ENCODE measurements at places on chromosomes 7 and 10.

- no peak for DNase-seq
These were observed 31.6 kb downstream of the RASGEF1A start for GRCh38 chr10:43235070-43235900.

GRCh38 chr7:135189961-135190360 is 19.5 kb upstream of the CYREN start:
- DNase-seq: no peak

DNA sequence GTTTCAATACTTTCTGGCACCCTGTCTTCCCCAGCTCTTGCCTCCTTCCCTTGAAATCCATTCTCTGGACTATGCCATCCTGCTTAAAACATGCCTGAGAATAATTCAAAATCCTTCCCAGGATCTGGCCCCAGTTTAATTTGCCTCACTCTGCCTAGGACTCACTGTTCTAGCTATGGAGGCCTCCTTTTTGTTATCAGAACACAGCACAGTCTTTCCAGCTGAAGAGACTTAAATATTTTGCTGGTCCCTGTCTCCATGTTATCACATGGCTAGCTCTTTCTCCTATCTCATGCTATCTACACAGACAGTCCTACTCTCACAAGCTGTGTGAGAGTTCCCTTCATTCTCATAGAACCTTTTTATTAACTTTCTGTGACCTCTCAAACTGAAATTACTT is 194.8 kb downstream of the RNLS start:
- no peak for DNase-seq

DNA sequence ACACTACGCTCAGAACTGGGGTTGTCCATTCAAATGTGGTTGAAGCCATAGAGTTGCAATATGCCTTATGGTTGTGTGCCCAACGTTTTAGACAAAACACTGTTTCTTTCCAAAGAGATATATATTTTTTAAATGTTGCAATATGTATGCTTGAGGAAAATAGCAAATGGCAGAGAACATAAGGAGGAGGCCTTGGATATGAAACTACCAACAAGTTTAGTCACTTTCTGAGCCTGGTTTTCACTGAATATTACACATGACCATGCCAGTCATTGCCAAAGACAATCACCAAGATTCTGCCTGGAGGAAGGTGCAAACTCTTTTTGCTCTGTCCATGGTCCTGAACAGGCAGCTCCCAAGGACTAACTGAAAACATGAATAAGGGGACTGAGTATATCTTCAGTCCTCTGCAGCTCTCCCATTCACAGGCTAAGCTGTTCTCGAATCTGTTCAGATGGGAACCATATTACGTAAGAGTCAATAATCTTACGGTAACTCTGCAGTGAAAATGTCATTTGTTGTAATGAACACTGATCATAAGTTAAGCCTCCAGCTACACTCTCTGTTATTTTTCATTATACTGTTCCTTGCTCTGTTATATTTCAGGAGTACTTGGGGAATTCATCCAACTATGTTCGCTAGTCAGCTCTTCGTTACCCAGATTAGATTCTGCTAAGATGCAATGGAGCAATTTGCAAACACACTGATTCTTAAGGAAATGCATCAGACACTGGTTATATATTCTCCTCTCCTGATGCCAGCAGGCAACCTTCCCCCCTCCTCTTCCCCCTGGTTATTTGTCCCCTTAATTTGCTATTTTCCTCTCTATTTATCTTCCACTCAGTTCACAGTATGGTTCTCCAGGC is 90.7 kb upstream of the C1QL3 start:
- DNase-seq: peak; percentile 32

DNA sequence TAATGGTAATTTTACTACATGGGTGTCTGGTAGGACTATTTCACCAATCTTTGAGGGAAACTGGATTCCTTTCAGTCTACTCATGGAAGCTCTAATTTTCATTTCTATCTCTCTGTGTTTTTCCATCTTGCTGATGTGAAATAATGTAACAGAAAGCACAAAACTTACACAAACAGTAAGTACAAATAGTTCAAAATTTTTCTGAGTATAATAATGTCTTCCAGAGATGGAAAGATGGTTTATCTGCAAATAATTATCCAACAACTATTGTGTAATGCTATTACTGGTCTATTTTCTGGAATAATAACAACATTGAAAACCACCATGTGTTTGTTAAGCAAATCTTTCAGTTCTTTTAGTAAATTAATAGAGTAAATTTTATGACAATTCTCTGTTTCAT is 565.8 kb upstream of the MGMT start:
- DNase-seq: no peak

- DNase-seq: no peak
These were observed 295.3 kb downstream of the ELMO1 start for GRCh38 chr7:37153376-37153775.

DNA sequence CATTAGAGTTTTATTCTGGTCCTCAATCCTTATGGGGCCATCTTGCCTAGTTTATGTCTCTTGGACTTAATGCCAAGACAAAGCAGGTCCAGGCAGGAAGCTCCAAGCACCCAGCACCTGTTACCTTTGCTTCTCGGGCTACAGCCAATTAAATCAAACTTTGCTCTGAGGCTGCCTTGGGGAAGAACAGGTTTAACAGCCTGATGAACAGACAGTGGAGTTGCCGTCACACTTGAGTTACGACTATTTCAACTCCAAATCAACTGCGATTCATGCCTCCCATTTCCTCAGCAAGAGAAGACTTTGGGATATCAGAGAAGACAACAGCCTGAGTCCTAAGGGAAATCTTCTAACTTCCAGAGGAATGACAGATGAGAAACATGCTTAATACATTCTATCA is 62.2 kb downstream of the XPNPEP1 start:
- no peak for DNase-seq

DNA sequence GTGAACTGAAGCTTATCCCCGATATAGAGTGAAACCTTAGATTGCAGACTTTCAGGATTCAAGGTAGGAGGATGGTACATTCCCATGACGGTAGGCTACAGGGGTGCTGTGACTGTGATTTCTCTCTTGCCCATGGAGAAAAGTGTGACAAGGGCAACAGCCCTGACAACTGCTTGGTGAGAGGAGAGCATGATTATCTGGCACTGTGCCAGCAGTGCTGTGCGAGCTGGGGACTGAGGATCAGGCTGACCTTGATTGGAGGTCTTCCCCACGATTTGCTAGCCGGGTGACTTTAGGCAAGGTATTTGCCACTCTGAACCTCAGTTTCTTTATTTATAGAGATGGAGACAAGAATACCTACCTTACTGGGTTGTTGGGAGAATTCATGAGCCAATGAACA is 229.5 kb downstream of the PTEN start:
- DNase-seq: no peak

DNA sequence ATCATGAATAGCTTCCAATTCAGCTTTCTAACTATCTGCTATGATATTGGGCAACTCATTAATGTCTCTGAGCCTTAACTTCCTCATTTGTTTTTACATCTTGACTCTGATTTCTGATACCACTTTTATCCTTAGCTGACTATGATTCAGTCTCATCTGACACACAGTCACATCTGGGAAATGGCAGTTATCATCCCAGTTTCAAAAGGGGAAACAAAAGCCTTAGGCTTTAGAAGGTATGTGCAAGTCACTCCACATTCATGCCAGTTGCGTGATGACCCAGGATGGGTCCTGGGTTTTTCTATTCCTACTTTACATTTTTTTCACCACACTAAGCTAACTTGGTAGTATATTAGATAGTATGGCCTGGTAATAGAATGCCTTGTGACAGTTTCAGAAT is 12.7 kb downstream of the SCIN start:
- DNase-seq: no peak

- no peak for DNase-seq
These were observed 752 bp downstream of the LRMDA start for GRCh38 chr10:75432176-75432575.

- no peak for DNase-seq
These were observed 126.8 kb downstream of the WDFY4 start for GRCh38 chr10:48811461-48811860.

DNA sequence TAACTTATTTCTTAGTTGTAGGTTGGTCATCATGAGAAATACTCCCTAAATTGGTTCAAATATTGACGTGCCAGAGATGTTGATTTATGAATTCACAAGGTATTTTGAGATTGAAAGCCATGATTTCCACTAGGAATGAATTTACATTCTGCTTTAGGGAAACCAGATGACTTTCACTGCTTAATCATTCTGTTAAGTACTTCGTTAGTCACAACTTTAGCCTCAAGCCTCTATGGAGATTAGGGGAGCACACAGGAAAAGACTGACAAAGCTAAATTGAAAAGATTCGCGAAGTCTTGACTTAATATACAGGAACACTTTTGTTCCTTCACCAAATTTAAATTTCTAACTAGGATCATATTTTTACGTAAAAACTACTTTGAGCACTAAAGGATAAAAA is 250.4 kb upstream of the CACNA2D1 start:
- no peak for DNase-seq

DNA sequence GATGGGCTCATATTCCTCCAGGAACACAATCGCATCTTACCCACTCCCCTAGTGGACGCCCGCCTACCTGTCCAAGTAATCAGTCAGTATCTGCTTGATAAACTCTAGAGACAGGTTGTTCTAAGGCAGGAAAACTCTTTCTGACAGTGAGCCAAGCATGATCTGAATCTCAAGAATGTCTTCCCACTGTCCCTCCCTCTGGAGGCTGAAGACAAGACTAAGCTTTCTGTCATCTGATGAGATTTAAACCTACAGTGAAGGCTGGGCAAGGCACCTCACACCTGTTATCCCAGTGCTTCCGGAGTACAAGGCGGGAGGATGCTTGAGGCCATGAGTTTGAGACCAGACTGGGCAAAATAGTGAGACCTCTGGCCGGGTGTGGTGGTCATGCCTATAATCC is 586.6 kb downstream of the GALNT17 start:
- no peak for DNase-seq

DNA sequence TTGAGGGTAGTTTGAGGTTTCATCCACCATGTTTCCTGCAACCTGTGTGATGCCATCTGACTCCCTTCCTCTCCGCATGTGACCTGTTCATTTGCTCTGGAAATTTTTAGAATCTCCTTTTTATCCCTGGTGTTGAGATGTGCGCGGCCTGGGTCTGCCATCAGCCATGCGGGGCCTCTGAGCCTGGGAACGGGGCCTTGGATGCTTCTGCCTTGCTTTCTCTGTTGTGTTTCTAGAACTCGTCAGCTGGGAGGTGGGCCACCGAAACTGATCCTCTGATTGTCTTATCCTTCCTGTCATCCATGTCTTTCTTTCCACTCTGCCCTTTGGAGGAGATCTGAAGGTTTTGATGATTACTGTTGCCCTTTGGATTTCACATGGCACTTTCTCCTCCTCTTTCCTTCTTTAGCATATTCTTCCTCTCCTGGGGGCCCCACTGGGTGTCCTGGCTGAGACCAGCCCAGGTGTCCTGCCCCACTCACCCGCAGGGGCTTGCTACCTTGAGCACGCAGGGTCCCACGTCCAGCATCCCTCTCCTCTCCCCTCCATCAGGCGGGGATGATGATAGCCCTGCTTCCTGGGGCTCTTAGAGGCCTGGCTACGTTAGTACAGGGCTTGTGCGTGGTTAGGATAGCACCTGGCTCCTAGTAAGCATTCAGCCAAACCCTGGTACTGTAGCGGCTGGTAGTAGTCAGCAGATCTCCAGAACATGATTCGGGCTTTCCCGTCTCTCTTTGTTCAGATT is 29.9 kb downstream of the PPP2R2D start:
- no peak for DNase-seq

DNA sequence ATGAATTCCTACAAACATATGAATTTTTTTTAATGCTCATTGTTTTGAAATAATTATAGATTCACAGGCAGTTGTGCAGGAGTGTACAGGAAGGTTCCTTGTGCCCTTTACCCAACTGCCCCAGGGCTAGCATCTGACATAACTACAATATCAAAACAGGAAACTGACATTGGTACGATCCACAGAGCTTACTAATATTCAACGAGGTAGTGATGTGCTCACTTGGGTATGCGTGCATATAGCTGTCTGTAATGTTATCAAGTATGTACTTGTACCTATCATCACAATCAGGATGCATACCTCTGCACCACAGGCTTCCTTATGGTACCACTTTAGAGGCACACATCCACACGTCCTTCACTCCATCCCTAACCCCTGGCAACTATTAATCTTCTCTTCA is 68.3 kb downstream of the BMS1 start:
- DNase-seq: no peak

All from activated CD8-positive, alpha-beta T cell treated with anti-CD3 and anti-CD28 coated beads for 36 hours (primary cell).